ENCODE measurements at places on chromosomes 1 and 21.

DNA sequence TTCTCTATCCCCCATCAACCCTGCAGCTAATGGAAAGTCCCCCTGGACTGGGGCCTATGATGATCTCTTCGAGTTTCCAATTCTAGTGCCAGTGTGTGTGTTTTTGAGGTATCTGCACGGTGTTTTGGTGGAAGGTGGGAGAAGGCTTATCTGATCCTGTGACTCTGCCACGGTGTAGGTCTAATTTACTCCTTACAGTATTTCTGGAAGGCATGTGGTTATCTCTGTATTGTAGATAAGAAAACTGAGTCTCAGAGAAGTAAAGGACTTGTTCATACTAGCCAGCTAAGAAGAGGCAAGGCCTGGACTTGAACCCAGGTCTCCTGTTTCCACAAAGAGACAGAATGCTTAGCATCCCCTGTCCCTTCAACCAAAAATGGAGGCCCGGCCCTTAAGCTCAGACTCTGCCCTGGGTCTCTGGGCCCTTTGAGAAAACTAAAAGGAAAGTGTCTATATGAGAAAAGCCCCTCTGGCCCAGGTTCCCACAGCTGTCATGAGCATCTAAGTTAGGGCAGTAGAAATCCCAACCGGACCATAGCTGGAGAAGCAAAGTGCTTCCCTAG, 20.3 kb downstream of the RIMS3 start:
- DNase-seq = no peak

- DNase-seq = no peak
Observed at GRCh38 chr1:175163702-175164101, 28.9 kb downstream of the KIAA0040 start.

- no peak for DNase-seq
Observed at GRCh38 chr1:101965341-101965740, 31.4 kb downstream of the OLFM3 start.

DNA sequence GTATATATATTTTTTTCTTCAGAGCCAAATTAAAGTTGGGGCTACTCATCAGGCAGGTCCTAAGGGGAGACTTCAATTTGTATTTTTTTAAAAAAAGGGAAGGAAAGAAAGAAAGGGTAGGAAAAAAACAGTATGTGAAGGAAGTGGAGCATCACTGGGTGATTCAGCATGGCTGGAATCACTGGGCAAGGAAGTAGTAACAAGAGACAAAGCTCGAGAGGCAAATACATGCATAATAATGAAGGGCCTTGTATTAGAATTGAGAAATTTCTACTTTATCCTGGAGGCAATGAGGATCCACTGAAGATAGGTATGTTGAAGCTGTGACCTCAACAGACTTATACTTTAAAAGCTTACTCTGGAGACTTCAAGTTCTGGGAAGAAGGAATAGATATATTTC, 184.4 kb downstream of the COQ8A start:
- DNase-seq = no peak

DNA sequence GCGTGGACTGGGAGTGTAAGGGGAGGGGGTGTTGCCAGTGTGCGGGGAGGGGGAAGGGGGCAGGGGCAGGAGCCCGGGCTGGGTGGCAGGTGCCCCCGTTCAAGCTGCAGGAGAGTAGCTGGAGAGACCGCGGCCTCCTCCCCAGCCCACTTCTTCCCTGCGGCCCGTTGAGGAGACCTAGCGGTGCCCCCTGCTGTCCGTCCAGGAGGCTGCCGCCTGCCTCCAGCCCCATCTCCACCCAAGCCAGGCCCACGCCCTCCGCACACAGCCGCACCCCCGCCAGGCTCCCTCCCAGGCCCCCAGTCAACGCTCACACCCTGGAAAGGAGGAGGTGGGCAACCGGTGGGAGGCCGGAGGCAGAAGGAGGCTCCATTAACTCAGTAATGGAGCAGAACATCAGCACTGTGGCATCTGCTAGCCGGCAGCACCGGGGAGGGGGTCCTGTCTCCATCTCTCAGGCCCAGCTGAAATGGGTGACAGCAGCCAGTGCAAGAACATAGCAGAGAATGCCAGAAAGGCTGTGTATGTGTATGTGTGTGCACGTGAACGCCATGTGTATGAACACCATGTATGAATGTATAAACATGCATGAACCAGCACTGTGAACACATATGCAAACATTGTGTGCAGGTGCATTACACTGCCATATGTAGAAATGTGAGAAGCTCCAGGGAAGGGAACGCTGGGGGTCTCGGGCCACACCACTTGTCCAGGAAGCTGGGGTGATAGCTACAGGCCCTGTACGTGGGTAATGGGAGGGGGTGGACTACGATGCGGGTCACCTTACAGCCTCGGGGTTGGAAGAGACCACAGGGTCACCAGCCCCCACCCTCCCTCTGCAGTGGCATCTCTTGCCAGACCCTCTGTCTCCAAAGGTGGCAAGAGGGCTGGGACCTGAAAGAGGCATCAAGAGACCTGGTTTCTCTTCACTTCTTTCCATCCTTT, 84.6 kb downstream of the SYT2 start:
- peak; percentile 6 for DNase-seq

GRCh38 chr1:29653034-29653810, 416.9 kb downstream of the PTPRU start:
- no peak for DNase-seq

DNA sequence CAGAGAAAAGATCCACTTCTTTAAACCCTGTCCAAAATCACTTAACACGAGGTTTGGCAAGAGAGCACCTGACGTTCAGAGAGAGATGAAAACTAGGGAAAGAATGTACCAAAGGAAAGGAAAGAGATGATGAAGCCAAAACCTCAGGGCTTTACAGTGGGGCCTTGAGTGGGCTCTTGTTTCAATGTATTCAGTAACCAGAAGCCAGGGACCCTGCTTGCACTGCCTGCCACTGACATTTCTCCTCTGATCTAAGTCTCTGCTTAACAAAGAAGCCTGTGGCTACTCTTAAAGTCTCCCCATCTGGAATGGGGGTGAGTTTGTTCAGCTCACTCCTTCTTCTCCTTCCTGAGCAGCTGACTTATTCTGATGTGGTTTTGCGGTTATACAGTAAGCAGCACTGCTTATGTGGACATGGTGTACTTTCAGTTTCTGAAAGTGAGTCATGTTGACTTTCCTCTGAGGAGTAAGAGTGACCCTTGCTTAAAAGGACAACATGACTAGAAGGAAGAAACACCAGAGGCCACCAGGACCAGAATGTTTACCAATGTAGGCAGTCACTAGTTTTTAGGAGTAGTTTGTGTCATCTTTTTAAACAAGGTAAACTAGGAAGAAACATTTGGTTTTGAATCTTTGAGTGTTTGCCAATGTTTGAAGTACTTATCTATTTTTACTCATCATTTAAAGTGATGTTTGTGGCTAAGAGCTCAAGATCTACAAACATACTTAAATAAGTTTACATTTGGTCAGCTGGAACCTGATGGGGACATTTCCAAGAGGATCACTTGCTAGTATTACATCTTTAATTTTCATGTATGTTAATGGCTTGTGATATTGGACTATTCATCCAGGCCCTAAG, 87.4 kb downstream of the FASLG start:
- no peak for DNase-seq
